Erythroblast (primary cell): ENCODE measurements at places on chromosomes 1 and 21.

- DNase-seq = no peak
Observed at GRCh38 chr1:17190010-17190995, 14.6 kb upstream of the PADI1 start.

DNA sequence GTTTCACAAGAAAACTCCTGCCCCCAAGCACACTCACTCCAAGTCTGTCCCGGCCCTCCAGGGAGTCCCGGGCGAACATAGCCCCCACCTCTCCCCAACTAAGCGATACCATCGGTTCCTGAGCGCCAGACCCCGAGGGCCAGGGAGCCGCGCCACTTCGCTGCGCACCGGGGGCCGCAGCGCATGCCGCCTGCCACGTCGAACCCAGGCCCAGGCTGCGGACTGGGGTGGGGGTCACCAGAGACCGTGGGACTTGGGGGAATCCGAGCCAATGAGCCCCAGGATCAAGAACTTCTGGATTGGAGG lies 801 bp downstream of the RSPO1 start:
- DNase-seq = no peak

DNA sequence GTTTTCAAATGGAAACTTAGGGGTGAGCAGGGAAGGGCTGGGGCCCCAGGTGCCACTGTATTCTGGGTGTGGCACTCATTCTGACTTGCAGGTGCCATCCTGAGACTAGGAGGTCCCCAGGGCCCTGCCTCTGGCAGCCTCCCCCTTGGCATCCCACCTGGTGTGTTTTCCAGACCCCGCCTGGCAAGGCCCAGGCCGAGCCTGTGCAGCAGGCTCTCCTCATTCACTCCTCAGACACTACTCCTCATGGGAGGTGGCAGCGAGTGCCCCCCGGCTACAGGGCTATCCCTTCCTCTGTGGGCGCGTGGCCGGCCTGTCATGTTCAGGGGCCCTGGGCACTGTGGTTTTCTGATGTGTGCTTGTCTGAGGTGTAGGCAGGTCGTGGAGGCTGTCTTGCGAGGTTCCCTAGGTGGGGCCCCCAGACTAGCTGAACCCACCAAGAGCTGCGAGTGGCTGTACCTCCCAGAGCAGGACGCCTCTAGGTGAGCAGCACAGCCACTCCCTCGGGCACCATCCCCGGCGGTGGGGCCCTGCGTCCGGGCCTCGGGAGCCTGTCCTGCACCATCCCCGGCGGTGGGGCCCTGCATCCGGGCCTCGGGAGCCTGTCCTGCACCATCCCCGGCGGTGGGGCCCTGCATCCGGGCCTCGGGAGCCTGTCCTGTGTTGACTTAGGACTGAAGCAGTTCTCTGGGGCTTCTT lies 13.2 kb downstream of the SLX9 start:
- no peak for DNase-seq

DNA sequence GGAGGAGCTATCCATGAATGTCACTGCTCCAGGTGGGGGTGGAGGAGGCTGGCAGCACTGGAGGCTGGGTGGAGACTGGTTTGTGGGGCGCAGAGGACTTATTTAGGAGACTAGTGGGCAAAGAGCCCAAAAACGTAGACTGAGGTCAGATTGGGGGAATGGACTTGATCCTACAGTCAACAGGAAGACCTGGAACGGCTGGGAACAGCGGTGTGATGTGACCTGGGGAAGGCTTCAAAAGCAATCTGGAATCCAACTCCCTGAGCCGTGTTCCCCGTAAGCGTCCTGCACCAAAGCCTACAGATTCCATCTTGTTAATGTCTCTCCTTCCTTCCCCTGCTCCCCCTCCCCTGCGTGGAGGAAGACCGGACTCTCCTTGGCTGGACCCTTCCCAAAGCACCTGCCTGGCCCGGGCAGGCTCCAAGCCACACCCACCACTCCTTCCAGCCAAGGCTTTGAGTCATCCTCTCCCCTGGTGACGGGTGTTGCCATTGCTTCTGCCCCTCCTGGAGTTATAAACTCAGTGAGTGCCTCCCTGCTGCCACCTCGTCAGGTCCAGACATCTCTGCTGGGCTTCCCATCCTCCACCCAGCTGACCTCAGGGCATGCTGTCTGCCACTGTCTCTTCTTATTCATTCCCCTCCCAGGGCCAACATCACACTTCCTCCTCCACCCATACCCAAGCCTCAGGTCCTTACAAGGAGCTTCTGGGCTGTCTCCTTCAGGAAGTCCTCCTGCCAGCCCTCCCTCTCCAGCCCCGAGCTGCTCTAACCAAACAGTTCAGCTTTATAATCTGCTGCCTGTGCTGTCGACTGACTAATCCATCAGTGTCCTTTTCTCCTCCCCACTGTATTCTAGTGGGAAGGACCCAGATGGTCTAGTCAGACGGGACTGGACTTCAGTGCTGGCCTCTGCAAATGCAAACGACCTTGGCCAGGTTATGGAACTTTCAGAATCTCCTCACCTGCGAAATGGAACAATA lies 1.6 kb upstream of the CLSTN1 start:
- no peak for DNase-seq

GRCh38 chr1:11730429-11730891 lies 5.5 kb upstream of the AGTRAP start:
- no peak for DNase-seq

- no peak for DNase-seq
Observed at GRCh38 chr1:204176049-204176448, 9.9 kb upstream of the REN start.

- DNase-seq = no peak
Observed at GRCh38 chr1:108881369-108881768, 4.6 kb downstream of the GPSM2 start.

- peak; percentile 29 for DNase-seq
Observed at GRCh38 chr1:145916745-145917144, 1.8 kb downstream of the PEX11B start.

DNA sequence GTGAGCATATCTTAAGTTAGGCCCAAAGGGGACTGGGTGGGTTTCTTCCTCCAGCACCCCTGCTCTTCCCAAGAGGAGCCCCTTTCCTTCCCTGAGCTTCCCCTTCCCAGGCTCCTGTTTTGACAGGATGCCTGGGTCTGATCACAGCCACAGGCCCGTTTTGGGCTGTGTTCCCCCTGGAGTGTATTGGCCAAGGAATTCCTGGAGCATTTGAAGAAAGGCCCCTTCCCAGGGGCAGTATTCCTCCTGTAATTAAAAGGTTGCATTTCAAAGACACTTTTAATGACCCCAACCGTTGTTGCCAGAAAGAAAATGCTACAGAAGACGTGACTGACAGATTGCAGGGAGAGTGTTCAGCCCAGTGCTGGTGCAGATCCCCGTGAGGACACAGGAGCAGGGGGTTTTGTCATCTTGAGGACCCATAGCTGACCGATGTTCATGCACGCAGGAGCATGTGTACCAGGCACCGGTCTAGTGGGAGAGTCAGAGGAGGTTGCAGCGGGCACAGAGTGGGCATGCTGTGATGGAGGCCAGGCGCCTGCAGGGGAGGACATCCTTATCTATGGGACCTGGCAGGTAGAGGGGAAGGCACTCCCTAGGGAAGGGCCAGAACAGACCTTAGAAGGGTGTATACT lies 19.3 kb upstream of the LBR start:
- no peak for DNase-seq

- DNase-seq = no peak
Observed at GRCh38 chr21:39097335-39097861, 85.9 kb downstream of the PSMG1 start.

GRCh38 chr1:64540265-64540791 lies 70.4 kb downstream of the CACHD1 start:
- DNase-seq = no peak

GRCh38 chr1:177505905-177506590 lies 335.3 kb downstream of the BRINP2 start:
- no peak for DNase-seq

GRCh38 chr1:7249516-7249915 lies 464.3 kb downstream of the CAMTA1 start:
- DNase-seq = no peak

GRCh38 chr1:29523576-29523975 lies 287.3 kb downstream of the PTPRU start:
- DNase-seq = no peak

- DNase-seq = no peak
Observed at GRCh38 chr1:14535619-14536355, 62.7 kb upstream of the KAZN start.

GRCh38 chr21:41367945-41368734 lies 6.3 kb downstream of the MX2 start:
- DNase-seq = no peak

- DNase-seq = no peak
Observed at GRCh38 chr1:93573940-93574469, 107.6 kb downstream of the BCAR3 start.
